ENCODE measurements at places on chromosomes 3 and 15.
A peak's percentile ranks its signal among the peaks of the same experiment; 100 is the strongest.

GRCh38 chr3:107718547-107718946 is 195.8 kb downstream of the BBX start:
- no peak for DNase-seq

DNA sequence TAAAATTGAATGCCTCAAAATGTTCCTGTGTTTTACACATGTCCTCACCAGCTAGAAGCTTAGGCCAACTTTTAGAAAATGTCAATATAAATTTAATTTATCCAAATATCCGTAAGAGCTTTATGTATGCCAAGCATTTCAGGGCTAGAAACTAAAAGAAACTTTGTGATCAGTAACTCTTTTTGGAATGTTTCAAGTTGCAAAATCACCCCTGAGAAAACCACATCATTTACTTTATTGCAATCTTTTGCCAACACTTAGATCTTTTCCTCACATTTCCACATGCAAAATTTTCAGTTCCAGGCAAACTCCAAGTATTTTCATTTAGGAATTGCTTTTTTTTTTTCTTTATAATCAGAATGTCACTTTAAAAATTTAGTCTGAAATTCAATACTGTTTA is 20.1 kb upstream of the IGF1R start:
- DNase-seq, result no peak

- no peak for DNase-seq
These were observed 113.8 kb upstream of the TGFBR2 start for GRCh38 chr3:30492322-30493192.

GRCh38 chr15:61364871-61365270 is 135.8 kb upstream of the RORA start:
- no peak for DNase-seq

- DNase-seq, result no peak
These were observed 6.3 kb upstream of the HES1 start for GRCh38 chr3:194129581-194130133.

GRCh38 chr15:62559381-62559733 is 394.3 kb upstream of the C2CD4B start:
- no peak for DNase-seq

DNA sequence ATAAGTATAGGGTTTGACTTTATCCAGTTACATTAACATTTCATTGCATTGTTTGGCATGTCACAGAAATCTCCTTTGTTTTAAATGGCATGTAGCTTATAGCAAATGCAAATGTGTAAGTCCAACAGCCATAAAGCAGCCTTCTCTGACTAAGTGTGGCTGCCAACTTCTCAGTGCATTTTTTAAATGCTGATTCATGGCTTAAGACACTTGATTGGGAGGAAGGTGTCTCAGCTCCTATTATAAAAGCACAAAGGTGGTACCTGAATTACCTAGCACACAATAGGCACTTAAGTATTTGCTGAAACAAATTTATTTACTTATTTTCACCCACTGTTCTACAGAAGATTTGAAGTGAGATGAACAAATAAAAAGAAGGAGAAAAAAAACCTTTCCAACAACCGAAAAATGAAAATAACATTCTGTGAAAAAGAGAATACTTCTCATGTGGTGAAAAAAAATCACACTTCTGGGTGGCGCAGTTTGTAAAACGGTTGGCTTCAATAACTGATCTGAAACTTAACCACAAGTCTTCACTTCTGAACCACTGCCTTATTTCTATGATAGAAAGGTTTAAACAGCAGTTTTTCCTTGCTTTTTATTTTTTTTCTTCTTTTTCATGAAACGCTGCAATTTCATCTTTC is 105.5 kb upstream of the ICE2 start:
- DNase-seq, result no peak

DNA sequence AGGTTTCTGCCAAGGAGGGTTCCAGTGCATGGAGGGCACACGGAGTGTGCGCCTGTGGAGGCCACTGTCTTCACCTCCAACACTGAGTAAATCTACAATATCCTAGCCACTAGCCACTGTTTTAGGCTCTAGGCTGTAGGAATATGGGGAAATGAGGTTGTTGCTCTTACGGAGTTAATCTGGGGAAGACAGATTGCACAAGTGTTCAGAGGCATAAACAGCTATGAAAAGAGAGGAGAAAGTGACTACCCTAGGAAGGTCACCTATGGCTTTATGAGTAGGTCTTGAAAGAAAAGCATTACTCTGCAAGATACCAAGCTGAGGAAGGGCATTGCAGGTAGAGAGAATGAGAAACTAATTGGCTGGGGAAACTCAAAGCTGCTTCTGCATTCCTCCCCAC is 85.7 kb downstream of the CYP19A1 start:
- DNase-seq, result no peak

GRCh38 chr15:66802025-66803001 is 100.3 kb downstream of the SMAD6 start:
- DNase-seq, result no peak

- no peak for DNase-seq
These were observed 8.3 kb downstream of the LMCD1 start for GRCh38 chr3:8509961-8510360.

DNA sequence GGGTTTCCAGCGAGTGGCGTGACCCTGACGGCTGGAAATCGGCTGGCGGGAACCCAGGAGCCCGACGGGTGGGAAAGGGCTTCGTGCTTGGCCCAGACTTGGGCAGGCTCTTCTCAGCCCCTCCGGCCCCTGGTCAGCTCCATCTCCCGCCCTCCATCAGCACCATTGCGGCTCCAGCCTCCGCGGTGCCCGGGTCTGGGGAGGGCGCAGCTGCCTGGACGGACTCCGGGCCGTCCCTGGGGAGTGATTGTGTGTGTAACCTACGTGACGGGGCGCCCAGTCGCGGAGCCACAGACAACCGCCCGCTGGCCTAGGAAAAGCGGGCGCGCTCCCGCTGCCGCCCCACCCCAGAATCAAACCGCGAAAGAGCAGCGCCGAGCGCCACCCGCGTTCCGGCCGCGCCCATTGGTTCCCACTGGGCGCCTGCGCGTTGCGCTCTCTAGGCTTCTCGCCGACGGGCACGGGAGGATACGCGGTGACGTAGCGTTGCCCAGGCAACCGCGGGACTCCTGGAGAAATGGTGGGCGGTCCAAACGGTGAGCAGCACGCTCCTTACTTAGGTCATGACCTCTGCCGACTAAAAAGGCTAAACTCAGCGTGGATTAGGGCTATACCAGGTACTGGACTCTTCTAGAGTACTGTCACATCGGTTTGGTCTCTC is at the start of gene CFAP20DC:
Gene CFAP20DC, minus strand, starts transcription at position 355 of the 661 bp plus-strand sequence. CDS start 394 bp downstream, outside the sequence.
- peak; percentile 96 for DNase-seq

- DNase-seq, result no peak
These were observed 263.9 kb downstream of the DIPK2A start for GRCh38 chr3:144235489-144235888.

GRCh38 chr3:46883054-46883829 is 5.7 kb downstream of the PTH1R start:
- DNase-seq, result no peak

GRCh38 chr3:14418296-14419250 is 16.2 kb downstream of the SLC6A6 start:
- no peak for DNase-seq

- DNase-seq, result no peak
These were observed 52.1 kb upstream of the PRTG start for GRCh38 chr15:55795031-55795430.

- DNase-seq, result no peak
These were observed 44.6 kb downstream of the FMN1 start for GRCh38 chr15:33149919-33150318.

- DNase-seq, result no peak
These were observed 308.9 kb downstream of the CTNNB1 start for GRCh38 chr3:41508063-41508696.

- DNase-seq, result no peak
These were observed 32.1 kb downstream of the FAM174B start for GRCh38 chr15:92623435-92623834.

DNA sequence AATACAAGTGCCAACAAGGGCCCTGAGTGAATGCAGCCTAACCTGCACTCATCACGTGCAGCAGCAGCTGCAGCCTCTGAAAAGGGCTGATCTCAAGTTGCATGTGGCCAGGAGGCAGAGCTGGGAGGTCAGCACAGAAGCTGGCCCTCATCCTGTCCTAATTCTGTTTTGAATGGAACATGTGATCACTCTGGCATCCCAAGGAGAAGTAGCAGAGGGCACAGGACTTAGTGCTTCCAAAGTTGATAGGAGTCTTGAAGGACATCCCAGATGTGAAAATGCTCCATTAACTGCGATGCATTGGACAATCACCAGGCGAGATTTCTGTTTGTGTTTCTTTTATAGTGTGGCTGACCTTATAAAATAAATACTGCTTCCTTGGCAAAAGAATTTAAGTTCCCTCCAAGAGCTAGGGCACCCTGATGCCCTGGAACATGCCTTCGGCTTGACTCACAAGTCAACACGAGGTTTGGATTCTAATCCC is 31.6 kb upstream of the STAG1 start:
- DNase-seq, result no peak

DNA sequence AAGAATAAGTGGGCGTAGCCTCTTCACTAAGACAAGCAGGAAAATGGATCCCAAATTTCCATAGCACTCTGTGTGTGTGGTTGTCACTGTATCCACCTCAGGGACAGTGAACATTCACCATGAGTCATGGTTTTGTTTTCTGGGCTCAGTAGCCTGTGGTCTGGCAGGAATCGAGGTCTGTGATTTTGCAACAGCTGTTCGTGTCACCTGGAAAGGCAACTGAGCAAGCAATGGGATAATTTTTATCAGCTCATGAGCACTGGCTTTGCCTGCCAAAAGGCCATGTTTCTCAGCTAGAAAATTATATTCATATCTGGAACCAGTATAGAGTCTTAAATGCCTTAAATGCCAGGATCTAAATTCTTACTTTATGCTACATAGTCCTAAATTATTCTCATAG is 60.9 kb downstream of the STRIT1 start:
- no peak for DNase-seq

GRCh38 chr3:10281951-10282350 is 10.8 kb downstream of the GHRL start:
- no peak for DNase-seq

GRCh38 chr3:163548015-163548414 is 1530.3 kb downstream of the SI start:
- DNase-seq, result no peak

GRCh38 chr15:68821841-68822381 is 1.2 kb upstream of the ANP32A start:
- peak; percentile 36 for DNase-seq

DNA sequence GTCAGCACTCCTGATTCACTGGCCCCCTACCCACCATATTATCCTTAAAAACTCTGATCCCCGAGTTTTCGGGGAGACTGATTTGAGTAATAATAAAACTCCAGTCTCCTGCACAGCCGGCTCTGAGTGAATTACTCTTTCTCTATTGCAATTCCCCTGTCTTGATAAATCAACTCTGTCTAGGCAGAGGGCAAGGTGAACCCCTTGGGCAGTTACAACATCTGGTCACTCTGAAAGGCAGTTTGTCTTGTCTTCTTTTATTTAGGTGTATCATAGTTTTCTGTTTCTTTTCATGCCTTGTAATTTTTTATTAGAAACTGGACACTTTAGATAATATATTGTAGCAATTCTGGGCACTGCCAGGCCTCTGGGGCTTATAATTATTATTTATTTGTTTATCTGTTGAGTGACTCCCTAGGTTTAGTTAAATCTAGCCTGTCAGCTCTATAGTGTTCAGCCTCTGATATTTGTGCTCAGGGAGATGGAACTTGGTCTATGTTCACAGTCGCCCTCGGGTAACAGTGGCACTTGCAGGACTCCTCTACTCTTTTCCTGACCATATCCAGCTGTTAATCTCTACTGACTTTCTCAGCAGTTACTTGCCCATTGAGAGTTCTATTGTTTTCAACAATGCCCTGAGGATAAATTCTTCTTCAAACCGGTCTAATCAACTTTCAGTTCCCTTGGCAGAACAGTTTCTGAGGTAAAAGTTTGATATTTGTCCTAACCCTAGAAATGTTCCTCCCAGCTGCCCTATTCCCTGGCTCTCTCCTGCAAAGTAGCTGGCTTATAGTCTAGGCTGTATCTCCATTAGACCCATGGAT is 15.5 kb upstream of the PLAAT1 start:
- no peak for DNase-seq

DNA sequence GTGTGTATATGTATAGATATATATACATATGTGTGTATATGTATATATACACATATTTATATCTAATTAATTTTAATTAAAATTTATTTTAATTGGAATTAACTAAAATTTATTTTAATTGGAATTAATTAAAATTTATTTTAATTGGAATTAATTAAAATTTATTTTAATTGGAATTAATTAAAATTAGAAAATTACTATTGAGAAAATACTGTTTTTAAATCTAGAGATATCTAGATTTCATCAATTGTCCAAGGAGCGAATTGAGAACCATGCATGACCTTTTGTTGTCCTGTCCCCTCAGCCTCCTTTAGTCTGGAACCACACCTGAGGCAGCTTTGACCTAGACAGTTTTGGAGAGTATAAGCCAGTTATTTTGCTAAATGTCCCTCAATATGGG is 1.8 kb downstream of the MOBP start:
- DNase-seq, result no peak

- no peak for DNase-seq
These were observed 16.0 kb upstream of the RNF7 start for GRCh38 chr3:141722081-141722480.

DNA sequence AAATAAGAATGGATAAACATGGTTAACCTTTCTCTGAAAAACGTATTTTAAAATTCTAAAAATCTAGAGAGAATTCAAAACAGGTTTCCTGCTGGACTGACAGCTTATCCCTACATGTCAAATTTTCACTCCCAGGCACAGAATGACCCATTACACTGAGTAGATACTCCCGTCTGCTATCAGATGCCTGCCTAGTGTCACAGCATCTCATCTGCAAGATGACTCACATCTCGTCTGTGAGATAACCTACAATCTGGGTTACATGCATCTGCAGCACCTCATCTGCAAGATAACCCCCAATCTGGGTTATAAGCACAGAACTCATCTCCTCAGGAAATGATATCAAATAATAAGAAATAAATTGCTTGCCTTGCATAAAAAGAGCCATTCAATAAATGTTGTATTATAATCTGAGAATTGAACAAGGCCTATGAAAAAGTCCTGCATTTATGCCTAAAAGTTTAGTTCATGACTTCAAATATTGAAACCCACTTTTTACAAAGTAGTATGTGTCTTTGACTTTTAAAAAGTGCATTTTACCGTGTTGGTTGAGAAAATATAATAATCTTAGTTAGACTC is 188.3 kb upstream of the THBS1 start:
- no peak for DNase-seq

DNA sequence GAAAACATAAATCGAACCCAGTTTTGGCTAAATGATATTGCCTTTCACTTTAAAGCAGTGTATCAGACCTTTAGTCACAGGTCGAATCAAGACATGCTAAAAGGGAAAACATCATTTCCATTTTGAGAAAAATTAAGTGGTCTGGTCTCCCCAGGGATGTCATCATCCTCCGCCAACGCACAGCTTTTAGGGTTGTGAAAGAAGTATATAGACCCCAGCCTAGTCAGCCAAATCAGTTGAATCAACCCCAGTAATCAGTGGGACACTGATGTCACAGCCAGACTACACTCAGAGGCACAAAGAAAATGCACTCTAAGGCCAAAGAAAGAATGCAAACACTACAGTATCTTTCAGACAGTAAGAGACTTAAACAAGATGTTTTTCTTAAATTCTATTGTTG is 187.4 kb downstream of the ZIC4 start:
- DNase-seq, result no peak

GRCh38 chr3:27666708-27667107 is 55.4 kb downstream of the EOMES start:
- peak; percentile 93 for DNase-seq

GRCh38 chr3:42688016-42688415 is 2.7 kb downstream of the KLHL40 start:
- no peak for DNase-seq

- DNase-seq, result no peak
These were observed 57.6 kb upstream of the CSPG5 start for GRCh38 chr3:47636225-47636624.
